ENCODE measurements at places on chromosomes 11 and 22. TPM values are rescaled to one million over a fixed set of nuclear protein-coding genes. Genes with fewer than 3 reads are reported as not detected.

GRCh38 chr11:118998388-118998717, 415 bp downstream of the CENATAC start:
- DNase-seq, result no peak

DNA sequence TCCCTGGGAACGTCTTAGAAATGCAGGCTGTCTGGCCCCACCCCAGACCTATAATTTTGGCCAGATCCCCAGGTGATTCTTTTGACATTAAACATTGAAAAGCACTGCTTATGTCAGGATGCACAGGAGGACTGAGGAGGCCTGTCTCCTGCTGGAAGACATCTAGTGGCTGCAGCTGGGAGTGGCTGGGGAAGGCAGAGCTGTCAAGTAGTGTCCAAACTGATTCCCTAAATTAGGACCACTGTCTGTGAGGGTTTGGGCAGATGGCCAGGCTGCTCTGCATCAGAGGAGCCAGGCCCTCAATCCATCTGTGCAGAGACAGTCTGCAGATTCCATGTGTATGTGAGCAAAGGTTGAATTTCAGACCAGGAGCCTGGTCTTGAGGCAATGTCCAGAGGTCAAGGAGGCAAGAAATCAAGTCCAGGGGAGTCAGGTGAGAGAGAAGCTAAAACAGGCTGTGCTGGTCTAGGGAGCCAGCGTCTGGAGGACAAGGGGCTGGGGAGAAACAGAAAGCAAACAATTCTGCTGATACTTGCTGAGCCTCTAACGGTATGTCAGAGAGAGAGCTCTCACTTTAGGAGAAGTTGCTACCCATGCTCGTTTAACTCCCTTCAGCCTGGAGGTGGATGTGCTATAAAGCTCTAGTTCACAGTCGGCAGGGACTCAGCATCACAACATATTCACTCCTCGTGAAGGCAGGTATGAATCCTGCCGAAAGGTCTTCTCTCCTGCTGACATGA, 15.3 kb upstream of the SYTL2 start:
- peak; percentile 47 for DNase-seq

GRCh38 chr11:12581923-12582322, 92.3 kb upstream of the TEAD1 start:
- peak; percentile 85 for DNase-seq

DNA sequence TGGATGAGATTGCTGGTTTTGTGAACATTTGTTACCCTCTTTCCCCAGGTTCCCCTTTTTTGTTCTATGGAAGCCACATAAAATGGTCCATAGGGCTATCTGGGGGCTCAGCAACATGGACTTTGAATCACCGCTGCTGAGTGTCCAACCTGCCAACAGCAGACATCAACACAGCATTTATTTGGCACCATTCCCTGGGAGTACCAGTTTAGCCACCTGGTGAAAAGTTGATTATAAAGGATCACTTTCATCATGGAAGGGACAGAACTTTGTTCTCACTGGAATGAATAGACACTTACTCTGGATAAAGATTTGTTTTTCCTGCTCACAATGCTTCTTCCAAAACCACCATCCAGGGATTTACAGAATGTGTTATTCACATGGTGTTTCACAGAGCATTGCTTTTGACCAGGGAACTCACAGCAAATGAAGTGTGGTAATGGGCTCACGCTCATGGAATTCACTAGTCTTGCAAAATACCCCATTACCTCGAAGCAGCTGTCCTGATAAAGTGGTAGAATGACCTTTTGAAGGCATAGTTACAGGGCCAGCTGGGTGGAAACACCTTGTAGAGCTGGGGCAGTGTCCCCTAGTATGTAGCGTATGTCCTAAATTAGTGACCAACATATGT, 43.9 kb downstream of the ADM start:
- DNase-seq, result peak; percentile 73

SCGB1D2 gene
- not detected for total RNA-seq

SLC22A9 gene
- not detected for total RNA-seq

TIMP3 gene
- total RNA-seq, result 544 TPM

Data from RPMI7951 (cell line).